ENCODE measurements at places on chromosomes 7 and 10.
A peak's percentile ranks its signal among the peaks of the same experiment; 100 is the strongest.

DNA sequence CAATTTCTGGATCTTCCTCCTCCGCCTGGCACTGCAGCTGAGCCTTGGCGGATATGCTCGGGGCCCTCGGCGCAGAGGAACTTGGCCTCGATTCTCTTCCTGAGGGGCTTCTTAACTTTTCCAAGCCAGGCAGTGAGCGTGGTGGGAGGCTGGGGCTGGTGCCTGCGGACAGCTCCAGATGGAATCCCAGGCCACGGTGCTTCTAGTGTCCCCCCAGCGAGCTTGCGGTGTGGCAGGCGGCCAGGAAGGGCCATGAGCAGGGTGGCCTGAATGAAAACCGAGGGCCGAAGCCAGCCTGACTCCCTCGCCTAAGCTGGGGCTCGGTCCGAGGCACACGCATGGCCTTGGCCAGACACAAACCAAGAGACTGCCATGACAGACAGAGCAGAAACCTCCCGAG lies 31.3 kb downstream of the RCC1L start:
- DNase-seq: no peak

DNA sequence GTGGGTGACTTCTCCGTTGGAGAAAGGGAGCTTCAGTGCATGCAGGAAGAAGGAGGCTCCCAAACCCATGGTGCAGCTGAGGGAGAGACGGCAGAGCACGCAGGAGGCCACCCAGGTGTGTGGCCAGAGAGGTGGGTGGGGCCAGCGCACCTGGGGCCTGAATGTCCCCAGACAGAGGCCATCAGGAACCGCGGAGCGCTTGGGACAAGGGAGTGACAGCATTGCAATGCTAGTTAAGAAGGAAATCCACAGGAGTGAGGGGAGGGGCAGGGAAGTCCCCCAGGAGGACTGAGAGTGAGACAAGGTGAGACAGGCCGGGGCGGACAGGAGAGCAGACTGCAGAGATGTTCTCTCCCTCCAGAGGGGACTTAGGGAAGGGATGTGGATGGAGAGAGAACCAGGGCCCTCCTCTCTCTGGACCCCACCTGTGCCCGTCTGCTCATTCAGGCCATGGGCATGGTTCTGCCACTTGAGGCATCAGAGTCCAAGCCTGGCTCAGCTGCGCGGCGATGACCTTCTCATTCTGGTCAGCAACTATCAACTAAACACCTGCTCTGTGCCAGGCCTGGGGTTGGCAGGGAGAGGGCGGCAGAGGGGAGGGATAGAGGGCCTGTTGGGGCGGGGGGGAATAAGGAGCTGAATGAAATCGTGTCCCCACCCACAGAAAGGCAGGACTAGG lies 69.4 kb upstream of the COL13A1 start:
- DNase-seq: no peak

DNA sequence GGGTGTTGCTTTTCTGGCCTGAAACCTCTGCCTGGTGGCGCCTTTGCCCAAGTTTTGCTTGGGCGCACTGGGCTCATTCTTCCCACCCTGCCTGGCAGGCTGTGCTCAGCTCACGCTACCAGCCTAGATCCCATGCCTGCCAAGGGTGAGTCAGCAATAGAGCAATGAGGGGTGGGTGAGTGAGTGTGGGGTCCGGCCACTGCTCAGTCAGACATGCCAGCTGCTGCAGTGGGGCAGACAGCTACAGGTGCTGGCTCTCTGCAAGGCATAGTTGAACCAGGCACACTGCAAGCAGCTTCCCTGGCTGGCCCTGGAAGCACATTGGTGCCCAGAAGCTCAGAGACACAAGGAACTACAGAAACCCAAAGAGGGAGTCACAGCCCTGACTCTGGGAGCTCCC lies 680.9 kb upstream of the LRRTM3 start:
- DNase-seq: no peak

GRCh38 chr7:102306916-102307677 lies 20.4 kb downstream of the SH2B2 start:
- peak; percentile 22 for DNase-seq

GRCh38 chr10:107686095-107686494 lies 521.6 kb upstream of the SORCS1 start:
- DNase-seq: peak; percentile 5

GRCh38 chr7:55473932-55474331 lies 98.4 kb downstream of the VOPP1 start:
- no peak for DNase-seq

DNA sequence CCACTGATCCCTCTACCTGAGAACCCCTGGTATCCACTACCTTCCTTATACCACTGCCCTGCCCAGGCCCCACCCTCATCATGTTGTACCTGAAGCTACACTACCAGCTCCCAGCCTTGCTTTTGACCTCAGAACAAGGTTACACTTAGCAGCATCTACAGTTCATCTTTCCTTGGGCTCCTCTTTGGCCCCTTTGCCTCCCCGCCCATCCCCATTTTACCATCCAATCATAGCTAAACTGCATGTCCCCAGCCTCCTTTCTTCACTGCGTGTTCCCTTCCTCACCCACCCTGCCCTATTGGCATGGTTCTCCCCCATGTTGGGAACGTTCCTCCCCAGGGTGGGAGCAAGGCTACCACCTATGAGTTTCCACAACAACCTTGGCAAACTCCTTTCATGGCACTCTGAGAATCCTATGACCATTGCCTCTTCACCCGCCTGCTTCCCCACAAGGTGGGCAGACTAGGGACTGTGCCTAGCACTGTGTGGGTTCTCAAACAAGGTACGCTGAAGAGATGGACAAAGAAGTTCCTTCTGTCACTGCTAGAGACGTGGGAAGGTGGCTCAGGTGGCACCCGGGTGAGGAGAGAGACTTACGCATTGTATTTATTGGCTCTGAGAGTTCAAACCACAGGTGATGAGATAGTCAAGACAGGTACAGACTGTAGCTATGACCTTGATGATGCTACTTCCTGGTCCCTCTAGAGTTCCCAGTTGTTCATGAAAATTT lies 66.9 kb upstream of the ADAM12 start:
- no peak for DNase-seq

GRCh38 chr10:48363617-48364355 lies 57.3 kb downstream of the MAPK8 start:
- DNase-seq: peak; percentile 63

DNA sequence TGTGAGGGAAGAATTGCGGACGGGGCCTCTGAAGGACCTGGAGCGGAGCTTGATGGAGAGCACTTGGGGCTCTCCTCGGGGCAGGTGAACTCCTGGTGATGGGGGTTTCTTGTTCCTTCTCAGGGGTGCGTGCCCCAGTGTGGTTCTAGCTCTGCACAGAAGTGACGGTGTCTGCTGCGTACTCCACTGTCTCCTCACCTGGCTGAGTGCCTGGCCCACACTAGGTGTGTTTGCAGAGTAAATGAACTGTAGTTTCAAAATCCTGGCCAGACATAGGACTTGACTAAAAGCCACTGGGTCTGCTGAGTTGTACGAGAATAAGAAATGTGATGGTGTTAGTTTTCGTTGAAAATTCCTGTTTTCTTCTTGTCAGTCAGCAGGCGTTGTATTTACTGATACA lies 35.6 kb downstream of the DYNC2I1 start:
- no peak for DNase-seq

GRCh38 chr7:155288055-155288454 lies 9.6 kb upstream of the INSIG1 start:
- no peak for DNase-seq

GRCh38 chr10:16258291-16259040 lies 178.3 kb upstream of the PTER start:
- no peak for DNase-seq

DNA sequence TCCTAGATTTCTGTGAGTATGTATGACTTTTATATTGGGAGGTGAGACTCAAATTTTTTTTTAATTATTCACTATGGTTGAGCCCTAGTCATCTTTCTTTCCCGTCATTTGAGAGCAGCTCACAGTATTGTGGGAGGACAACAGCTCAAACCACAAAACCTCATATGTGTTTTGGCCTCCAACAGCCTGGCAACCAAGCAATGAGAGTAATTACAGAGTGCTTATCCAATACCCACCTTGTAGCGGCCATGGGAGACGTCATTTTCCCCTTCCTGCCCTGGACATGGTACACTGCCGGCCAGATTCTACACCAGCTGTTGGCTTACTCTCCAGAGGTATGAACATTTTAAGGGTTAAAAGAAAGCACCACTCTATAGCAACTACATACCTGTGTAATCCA lies 49.1 kb downstream of the DOCK4 start:
- no peak for DNase-seq

DNA sequence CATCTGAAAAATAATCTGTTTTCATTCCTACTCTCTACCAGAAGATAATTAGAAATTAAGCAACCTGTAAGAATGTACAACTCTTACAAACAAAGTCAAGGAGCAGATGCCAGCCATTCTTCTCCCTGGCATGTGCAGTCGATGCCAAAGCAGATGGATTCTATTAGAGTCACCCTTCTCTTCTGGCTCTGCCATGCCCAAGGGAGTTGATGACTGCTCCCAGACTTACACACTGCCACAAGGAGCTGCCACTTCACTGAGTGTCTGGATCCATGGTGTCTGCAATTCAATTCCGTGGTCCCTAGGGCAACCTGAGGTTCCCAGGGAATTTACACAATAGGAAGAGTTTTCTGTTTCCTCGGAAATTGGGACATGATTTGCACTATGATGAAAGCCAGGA lies 89.1 kb upstream of the IFRD1 start:
- no peak for DNase-seq

GRCh38 chr7:155860840-155861479 lies 48.7 kb upstream of the SHH start:
- no peak for DNase-seq

GRCh38 chr7:157721468-157722136 lies 384.8 kb downstream of the DNAJB6 start:
- no peak for DNase-seq

GRCh38 chr10:26939290-26939961 lies 78.7 kb upstream of the ABI1 start:
- DNase-seq: no peak

- DNase-seq: peak; percentile 91
These were observed 1.4 kb downstream of the MAGI2 start for GRCh38 chr7:79452032-79452494.

DNA sequence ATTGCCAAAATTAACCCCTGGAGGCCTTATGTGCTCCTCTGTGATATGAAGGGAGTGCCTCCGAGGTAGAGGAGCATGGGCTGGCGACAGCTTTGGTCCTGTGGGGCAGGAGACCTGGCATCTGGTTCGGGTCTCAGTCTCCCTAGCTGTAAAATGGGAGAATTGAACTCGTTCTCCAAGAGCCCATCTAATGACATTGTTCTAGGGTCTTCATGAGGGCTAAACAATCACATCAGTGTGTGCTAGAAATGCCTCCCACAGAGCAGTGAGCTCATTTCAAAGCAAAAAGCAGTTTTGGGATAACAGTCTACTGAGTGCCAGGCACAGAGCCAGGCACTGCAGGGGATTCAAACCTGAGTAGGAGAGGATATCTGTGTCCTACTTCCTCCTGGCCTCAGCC lies 248.0 kb downstream of the RPS24 start:
- DNase-seq: no peak

- peak; percentile 24 for DNase-seq
These were observed 83.7 kb upstream of the BET1 start for GRCh38 chr7:94087664-94088352.

DNA sequence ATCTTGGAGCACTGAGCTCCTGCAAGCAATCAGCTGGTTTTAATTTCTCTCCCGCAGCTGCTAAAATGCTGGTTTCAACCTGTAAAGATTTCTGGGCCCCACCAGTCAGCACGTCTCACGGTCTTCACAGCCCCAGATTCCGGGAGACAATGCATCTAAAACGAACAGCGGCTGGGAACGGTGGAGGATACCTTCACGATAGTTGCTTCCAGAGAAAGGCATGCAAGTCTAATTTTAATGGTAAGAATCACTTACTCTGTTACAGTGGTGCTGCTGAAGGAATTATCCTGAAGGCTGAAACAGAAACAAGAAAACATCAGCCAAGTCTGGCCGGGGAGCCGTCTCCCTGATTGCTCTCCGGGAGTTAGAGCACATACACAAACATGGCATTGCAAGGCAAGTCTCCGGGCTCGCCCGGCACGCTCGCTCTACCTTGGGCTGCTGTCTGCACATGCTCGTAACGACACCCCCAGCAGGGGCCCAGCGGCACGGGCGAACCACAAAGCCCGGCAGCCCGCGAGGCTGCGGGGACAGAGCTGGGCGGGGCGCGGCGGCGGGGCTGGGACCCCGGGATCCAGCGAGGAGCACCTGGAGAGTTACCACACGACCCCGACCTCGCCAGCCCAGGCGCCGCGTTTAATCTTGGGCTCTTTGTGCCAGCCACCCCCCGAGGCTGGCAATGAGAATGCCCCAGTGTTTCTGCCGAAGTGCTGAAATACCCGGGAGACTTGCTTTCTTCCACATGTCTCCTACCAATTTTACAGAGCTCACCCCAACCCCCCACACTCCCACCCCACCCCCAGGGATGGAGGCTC lies at the start of gene FAM13C:
Gene FAM13C, minus strand, starts transcription at position 406 of the 815 bp plus-strand sequence. Its CDS starts 89 bp downstream, at position 317.
- peak; percentile 83 for DNase-seq

DNA sequence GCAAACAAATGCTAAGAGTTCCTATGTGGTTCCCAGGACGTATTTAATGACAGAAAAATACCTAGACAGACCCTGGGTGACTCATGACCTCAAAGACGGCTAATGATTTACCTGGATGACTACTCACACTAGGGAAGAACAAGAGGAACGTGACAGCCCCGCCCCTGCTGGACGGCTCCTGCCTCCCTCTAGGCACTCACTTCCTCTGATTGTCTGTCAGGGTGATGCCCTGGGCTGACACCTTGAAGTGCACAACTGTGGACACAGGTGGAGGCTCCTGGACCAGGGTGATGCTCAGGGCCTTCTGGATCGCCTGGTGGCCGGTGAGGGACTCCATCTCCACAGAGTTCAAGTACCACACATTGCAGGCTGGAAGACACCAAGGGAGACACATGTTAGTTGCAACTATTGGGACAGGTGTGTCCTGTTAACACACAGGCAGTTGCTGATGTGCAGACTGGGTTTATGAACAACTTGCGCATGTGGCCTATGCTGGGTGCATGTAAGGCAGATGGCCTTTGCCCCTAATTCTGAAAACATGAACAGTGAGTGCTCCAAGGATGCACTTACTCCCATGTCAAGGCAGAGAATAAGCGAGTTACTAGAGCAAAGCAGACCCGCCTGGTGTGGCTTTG lies 298.3 kb downstream of the TNS3 start:
- no peak for DNase-seq

DNA sequence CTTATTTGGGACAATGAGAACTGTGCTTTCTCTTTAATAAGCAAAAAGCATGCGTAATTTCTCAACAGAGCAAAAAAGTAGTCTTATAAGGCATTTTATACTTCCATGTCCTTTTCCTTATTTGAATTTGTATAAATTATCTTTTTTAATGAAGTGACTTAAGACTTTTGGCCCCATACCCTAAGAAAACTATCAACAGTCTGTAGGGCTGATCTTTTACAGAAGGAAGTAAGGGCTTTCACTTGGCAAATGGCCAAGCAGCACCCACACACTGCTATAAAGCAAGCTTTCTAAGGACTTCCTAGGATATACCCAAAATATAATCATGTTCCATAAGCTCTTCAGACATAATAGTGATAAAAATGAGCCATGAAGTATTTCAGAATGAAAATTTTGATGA lies 3.4 kb downstream of the CRPPA start:
- no peak for DNase-seq

DNA sequence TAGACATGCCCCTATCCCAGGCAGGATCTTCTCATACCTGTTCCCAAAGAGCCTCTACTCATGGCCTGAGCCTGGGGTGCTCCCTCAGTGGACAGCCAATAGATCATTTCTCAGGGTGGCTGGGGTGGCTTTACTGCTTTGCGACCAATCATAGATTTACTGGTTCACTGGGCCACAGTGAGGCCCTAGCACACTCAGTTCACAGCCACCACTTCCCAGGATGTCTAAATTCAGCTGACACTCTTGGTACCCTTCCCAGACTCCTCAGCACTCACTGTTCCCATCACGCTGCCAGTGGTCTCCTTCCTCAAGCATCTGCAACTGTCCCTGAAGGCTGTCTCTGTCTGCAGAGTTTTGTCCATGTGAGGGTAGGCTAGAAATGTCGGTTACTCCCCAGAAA lies 50.6 kb downstream of the ARHGAP22 start:
- DNase-seq: no peak

Measured in putamen (tissue), 1 donor.